ENCODE measurements at places on chromosomes 5 and 9.

- no peak for DNase-seq
Measured at GRCh38 chr5:172727551-172727950, 43.4 kb downstream of the DUSP1 start.

DNA sequence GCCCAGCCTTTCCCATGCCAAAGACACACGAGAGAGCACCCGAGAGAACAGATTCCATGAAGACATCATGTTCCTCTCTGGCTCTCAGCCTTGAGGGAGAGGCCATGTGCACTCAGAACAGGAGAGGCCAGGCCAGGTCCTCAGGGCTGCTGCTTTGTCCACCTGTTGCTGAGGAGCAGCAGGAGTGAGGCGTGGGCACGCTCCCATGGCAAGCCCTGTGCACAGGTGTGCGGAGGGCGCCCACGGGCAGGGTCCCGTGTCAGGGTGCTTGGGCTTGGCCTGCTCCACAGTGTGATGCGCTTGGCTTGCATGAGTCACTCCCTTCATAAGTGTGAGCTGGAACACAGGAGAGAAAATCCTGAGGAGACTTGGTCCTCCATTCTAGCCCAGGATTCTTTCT is 27.4 kb downstream of the ZNF354A start:
- DNase-seq: no peak

- DNase-seq: no peak
Measured at GRCh38 chr5:86565197-86565789, 52.4 kb upstream of the COX7C start.

DNA sequence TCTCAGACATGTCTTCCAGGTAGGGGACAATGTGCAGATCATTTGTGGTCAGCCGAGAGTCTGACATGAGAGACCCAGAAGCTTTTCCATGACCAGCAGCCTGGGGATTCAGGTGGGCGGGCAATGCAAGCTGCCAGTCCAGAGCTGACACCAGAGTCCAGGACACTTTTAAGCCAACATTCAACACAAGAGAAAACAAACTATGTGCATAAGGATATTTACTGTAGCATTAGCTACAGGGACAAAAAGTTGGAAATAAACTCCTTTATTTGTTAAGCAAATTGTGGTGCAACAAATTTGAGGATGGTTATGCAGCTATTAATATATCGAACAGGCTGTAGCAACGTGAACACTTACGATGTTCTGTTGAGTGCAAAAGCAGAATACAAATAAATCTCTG is 9.9 kb upstream of the RNF130 start:
- DNase-seq: no peak

GRCh38 chr5:5649641-5650040 is 227.2 kb downstream of the ICE1 start:
- DNase-seq: no peak

DNA sequence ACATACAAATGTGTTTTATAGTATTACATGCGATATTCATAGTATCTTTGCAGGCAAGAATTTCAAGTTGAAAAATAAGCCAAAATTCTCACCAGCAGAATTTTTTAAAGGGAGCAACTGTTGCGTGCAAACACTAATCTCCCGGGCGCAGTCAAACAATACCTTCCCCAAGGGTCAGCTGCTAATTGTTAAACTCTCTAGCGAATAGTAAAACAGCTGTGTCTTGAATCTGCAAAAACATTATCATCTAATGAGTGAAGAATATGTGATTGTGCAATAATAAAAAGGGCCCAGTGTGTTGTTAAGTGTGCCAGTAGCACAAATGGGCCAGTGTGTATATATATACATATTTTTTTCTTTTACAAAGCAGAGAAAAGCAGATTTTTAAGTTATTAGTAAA is 131.4 kb downstream of the CCDC192 start:
- DNase-seq: no peak

Data from T-helper 2 cell (primary cell).